Stimulated activated CD4-positive, alpha-beta T cell treated with anti-CD3 and anti-CD28 coated beads, Interleukin-15, amount 100 ng/mL, for 24 hours (primary cell): ENCODE measurements at places on chromosomes 11 and 22.

- DNase-seq: no peak
Measured at GRCh38 chr11:106961048-106961447, 57.2 kb downstream of the GUCY1A2 start.

- no peak for DNase-seq
Measured at GRCh38 chr11:114605370-114605769, 9.8 kb upstream of the NXPE4 start.

DNA sequence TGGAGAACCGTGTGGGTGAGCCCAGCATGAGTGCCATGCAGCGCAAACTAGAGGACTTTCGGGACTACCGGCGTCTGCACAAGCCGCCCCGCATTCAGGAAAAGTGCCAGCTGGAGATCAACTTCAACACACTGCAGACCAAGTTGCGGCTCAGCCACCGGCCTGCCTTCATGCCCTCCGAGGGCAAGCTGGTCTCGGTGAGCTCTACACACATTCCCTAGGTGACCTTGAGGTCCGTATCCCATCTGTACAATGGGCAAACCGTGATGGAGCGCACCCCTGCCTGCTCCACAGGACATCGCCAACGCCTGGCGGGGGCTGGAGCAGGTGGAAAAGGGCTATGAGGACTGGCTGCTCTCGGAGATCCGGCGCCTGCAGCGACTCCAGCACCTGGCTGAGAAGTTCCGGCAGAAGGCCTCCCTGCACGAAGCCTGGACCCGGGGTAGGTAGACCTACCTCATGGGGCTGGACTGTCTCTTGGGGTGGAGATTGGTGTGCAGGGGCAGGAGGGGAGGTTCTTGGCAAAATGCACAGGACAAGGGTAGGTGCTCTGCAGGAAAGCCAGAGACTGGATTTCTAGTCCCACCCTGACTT lies 10.6 kb downstream of the CTSF start:
- no peak for DNase-seq

DNA sequence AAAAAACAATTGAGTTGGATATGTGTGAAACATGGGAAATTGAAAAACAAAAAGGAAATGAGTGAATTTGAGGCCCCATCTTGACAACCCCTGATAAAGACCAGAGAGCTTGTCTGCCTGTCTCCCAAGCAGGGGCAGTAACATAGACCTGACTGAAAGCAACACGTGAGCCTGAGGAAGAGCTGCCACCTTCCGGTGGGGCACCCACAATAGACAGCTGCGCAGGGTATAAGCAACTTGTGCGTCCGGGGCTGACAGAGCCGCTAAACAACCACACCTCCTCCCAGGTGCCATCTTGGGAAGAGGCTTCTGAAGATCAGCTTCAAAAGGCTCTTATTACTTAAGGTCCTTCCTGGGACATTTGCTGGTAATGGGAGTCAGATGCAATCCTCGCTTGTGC lies 166.8 kb downstream of the NTM start:
- DNase-seq: no peak

GRCh38 chr11:7252683-7253213 lies 1.0 kb downstream of the SYT9 start:
- DNase-seq: peak; percentile 3

GRCh38 chr22:44848791-44849420 lies 96.5 kb downstream of the ARHGAP8 start:
- no peak for DNase-seq

DNA sequence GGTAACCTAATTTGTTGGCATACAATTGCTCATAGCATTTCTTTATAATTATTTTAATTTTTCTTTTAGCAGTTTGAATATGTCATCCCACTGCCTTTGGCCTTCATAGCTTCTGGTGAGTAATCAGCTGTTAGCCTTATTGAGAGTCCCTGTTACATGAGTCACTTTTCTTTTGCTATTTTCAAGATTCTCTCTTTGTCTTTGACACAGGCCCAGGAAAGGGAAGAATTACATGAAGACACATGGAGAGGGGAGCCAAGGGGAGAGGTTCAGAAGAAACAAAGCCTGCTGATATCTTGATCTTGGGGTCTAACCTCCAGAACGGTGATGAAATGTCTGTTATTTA lies 418.2 kb downstream of the METTL15 start:
- DNase-seq: no peak

- DNase-seq: no peak
Measured at GRCh38 chr11:60428517-60428916, 855 bp upstream of the MS4A5 start.

DNA sequence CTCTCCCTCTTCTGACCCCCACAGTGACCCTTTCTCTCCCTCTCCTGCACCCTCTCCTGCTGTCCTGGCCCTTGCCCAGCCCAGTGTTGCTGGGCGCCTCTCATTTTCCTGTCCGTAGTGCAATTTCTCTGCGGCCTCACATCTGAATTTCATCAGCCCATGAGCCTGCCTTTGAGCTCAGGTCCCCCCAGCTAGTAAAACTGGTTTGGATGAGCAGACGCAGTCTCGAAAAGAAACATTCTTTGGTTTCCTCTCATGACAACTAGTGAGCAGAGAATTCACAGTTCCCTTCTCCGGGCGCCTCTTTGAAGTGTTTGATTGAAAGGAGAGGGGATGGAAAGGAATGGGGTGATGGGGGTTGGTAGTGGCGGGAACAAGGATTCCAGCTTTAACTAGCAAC lies 126.0 kb upstream of the CADM1 start:
- DNase-seq: no peak

- no peak for DNase-seq
Measured at GRCh38 chr11:59891781-59892181, 13.2 kb downstream of the OOSP3 start.

DNA sequence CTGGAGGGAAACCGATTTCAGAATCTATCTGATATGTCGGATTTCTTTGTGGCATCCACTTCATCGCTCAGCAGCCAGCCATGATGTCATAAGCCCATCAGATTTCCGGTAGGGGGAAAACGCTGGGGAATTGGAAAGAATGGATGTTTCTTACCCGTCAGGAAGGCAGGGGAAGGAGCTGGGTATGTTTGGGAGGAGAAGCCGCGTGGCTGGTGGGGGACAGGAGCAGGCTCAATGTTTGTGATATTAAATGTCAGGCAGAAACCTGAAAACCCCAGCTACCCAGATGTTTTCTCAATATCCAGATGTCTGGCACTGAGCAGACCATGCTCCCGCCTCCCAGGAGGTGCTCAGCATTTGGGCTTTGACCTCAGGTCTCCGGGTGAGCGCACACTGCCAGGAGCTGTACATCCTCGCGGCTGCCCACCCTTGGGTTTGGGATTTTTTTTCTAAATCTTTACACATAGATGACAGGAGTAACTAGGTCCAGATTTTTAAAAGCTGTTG lies 67.5 kb downstream of the NFAM1 start:
- DNase-seq: no peak

DNA sequence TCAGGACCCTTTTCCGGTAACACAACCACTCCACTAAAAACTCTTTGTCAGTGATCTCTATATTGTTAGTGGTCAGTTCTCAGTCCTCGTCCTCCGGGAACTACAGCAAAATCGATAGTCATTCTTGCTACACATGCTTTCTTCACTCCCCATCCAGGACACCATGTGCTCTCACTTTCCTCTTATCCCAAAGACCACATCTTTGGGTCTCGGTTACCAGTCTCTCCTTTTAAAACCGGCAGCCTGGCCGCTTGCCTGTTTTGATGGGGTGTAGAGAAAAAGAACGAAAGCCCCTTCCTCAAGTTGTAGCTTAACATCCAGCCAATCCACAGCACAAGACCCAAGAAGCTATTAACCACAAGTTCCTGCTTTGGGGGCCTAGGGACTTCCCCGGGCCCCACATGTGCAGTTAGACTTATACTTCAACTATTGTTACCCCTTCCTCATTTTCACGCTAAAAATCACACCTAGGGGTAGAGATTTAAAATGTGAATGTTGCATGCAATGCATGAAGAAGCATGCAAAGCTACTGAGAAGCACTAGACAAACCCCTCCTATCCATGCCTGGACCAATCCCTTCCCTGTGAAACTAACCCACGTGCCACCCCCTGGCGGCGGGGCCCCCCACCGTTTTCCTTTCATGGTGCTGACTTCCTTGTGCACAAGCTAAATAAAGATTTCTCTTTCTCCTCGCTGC lies 1.5 kb upstream of the TOLLIP start:
- DNase-seq: peak; percentile 69
